Effector memory CD8-positive, alpha-beta T cell (primary cell): ENCODE measurements at places on chromosomes 7 and 10.

- DNase-seq: no peak
Measured at GRCh38 chr10:5658871-5659618, 7.3 kb downstream of the ASB13 start.

- no peak for DNase-seq
Measured at GRCh38 chr7:127504715-127505114, 80.7 kb downstream of the GCC1 start.

- DNase-seq: no peak
Measured at GRCh38 chr7:79300573-79300972, 152.9 kb downstream of the MAGI2 start.

- DNase-seq: no peak
Measured at GRCh38 chr7:108261560-108262255, 131.5 kb upstream of the LAMB4 start.

DNA sequence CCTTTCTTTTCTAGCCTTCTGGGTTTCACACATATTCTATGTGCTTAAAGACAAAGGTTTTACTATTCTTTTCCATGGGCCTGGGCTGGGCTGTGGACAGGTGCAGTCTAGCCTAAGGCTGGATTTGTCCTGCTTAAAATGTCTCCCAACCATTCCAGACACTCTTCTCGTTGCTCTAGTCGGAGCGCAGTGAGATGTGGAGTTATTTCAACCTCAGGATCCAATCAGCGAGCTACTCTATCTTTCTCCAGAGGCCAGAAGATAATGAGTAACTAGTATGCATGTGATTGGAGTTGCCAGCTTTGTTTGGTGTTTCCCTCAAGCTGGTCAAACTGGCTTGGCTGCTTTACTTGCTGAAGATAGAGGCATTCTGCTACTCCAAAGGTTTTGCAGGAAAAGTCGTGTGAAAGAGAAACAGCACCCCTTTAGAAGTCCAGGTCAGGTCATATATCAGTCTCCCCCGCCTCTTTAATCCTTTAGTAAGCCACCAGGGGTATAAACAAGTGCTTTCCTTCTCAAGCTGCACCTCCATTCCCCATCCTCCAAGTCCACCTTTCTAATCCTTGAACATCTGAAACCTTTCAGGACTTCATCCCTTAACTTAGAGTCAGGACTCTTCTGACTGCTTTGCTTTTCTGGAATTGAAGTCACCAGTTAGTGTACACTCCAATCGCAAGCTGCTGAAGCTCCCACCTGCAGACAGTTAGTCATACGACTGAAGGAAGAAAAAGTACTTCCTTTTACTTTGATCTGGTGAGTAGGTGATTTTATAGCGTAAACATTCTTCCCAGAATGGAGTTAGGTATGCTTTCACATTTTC lies 78.8 kb downstream of the DNMBP start:
- DNase-seq: no peak

DNA sequence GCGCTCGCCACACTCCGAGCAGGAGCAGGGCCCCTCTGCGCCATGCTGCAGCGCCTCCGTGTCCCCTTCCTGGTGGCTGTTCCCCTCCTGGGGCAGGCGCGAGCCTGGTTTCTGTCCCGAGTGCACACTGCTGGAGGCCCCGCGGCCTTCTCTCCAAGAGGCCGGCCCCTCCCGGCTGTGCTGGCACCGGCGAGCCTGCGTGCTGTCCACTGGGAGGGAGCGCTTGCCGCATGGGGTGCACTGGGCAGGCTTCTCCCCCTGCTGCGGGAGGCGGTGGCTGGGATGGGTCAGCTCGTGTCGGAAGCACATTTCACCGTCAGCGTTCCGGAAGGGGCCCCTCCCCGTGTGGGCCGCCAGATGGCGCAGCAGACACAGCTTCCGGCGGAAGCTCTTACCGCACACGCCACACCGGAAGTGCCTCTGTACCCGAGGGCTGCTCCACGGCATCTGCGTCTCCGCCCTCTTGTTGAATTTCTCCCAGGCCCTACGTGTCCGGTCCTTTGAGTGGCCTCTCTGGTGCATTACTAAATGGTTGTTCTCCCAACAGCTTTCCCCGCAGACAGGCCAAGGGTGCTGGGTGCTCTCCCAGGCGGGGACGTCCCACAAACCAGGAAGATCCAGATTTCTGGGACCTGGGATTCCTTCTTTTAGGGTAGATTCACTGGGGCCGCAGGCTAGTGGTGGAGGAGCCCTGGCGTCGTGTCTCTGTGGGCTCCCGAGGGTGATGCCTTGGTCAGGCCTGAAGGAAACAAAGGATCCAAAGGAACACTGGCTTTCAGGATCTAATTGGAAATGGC lies 18.7 kb downstream of the ZNF786 start:
- peak; percentile 62 for DNase-seq

DNA sequence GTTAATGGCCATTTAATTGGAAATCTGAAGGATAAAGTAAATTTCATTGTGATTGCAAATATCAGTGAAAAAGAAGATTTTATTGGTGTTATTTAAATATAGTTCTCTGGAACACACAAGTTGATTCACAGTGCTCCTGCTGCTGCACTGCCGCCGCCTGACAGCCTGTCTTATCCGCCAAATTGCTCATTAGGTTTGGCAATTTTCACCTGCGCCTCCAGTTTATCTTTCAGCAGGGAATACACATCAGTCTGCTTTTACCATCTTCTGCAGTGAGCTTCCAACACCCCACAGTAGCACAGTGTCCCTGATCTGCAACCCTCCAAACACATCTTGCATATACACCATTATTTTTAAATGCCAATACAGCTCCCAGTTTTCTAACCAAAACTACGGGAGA lies 308.3 kb downstream of the PARD3 start:
- DNase-seq: no peak
